Suprapubic skin (tissue), 4 donors: ENCODE measurements at places on chromosomes 1 and 21.

DNA sequence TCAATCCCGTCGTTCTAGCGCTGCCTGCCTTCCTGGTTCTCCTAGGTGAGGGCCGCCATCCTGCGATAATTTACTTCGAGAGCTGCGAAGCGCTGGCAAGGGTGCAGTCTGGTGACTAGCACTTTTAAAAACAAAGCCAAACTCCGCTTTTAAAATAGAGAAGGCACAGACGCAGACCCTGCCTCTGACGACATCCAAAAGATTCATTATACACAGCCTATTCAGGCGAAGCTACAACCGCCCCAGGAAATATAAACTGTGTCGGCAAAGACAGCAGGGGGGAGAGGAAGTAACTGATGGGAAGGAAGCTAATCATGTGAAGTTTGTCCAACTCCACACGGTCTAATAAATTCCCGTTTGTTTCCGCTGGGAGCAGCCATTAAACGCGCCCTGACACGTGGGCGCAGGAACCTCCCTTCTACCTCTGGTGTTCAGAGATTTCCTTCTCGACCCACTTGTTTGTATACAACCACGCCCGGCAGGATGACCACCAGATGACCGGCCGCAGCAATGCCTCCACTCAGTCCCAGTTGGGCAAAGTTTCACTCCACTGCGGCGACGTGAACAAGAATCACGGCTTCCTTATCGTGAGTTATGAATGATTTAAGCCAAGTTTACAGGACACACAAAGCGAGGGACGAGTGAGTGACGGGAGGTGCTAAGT, 1.3 kb downstream of the GNG12 start:
- DNase-seq = peak; percentile 81

- DNase-seq = no peak
These were observed 308.7 kb upstream of the PRMT6 start for GRCh38 chr1:106747791-106748190.

DNA sequence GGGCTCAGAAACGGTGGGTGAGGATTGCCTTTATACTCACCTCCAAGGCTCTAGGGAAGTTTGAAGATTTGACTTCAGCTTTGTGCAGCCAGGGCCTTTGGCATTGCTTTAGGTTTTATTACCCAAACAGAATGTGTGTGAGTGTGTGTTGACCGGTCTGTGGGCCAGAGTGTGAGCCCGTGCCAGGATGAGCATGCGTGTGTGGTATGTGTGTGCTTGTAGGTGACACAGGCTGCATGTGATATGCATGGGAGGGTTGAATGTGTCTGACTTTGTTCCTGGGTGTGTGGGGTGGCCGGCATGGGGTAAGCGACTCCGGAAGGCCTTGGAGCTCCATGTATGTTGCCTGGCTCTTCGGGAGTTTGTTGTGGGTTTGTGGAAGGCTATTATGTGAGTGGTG, 160.5 kb downstream of the FOXD2 start:
- peak; percentile 52 for DNase-seq

DNA sequence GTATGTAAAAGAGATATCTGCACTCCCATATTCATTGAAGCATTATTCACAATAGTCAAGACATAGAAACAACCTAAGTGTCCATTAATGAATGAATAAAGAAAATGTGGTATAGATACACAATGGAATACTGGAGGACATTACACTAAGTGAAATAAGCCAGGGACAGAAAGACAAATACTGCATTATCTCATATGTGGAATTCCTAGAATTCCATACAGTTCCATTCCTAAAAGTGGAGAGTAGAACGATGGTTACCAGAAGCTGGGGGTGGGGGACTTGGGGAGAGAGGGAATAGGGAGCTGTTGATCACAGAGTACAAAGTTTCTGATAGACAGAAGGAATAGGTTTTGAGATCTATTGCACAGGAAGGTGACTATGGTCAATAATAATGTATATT, 7.4 kb downstream of the TMED5 start:
- no peak for DNase-seq

GRCh38 chr1:25671929-25672328, 55.3 kb downstream of the MAN1C1 start:
- DNase-seq = no peak

- no peak for DNase-seq
These were observed 86.2 kb downstream of the ATG4C start for GRCh38 chr1:62870148-62870547.

- no peak for DNase-seq
These were observed 6.4 kb upstream of the KRTAP10-3 start for GRCh38 chr21:44564886-44565598.

DNA sequence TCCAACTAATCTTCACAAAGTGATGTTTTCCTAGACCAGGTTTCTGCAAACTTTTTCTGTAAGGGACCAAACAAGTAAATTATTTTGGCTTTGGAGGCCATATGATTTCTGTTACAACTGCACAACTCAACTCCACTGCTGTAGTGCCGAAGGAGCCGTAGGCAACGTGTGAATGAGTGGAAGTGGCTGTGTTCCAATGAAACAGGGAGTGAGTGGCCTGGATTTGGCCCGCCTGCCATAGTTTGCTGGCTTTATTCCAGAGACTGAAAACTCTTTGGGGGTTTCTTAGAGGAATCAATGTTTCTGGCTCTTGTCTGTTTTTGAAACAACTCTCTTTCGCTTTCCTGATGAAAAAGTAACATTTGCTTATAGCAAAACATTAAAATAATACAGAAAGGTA, 12.6 kb upstream of the ACTL8 start:
- DNase-seq = no peak

DNA sequence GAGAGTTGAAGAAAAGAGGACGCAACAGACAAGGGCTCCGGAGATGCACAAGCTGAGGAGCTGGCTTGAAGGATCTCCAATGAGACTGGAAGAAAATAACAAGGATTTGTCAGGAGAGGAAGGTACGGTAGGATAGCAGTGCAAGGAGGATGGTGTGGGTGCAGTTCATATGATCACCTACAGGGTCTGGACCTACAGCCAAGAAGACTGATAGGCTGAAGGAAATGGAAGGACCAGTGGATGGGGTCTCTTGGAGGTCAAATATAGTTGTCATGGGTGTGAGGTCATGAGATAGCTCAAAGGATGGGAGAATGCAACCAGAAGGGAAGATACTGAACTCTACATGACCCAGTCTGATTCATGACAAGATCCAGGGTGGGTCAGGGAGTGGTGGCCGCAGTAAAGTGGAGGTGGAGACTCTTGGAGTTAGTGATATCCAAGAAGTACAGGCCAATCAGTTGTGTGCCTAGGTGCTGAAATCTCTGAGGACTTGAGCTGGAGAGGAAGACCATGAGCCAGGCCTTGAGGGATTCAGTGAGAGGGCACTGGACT, 15.3 kb upstream of the KANK4 start:
- no peak for DNase-seq

DNA sequence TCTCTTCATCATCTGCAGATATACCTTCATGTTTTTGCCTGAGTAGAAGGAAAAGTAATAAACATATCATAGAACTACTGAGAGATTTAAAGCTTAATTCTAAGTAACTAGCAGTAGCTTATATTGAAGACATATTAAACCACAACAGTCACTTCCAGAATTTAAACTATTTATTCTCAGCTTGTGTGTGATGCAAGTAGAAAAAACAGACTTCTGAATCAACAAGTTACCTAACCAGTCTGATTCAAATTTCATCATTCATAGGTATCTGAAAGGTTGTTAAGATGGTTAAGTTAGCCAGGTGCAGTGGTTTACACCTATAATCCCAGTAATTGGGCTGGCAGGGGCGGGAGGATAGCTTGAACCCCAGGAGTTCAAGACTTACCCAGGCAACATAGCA, 41.9 kb downstream of the SPAG17 start:
- no peak for DNase-seq
